Inflammatory macrophage (primary cell): ENCODE measurements at places on chromosomes 5 and 9.

GRCh38 chr9:128420060-128420650 is 502 bp upstream of the CERCAM start:
- DNase-seq = peak; percentile 57

DNA sequence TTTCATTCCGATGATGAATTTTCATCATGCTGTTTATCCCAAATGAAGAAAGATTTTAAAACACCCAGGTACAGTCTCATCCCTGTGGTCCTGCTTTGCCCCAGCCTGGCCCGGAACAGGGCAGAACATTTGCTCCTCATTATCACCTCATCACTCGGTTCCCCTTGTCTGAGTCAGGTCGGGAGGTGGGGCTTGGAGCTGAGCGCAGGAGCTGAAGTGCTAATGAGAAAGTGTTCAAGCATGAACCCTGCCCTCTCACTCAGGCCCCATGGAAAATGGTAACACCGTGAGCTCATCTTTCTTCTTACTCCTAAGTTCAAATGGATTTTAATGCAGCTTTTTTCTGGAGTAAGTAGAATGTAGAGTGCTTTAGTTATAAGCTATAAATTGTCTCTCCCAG is 466.2 kb downstream of the KDM4C start:
- no peak for DNase-seq

DNA sequence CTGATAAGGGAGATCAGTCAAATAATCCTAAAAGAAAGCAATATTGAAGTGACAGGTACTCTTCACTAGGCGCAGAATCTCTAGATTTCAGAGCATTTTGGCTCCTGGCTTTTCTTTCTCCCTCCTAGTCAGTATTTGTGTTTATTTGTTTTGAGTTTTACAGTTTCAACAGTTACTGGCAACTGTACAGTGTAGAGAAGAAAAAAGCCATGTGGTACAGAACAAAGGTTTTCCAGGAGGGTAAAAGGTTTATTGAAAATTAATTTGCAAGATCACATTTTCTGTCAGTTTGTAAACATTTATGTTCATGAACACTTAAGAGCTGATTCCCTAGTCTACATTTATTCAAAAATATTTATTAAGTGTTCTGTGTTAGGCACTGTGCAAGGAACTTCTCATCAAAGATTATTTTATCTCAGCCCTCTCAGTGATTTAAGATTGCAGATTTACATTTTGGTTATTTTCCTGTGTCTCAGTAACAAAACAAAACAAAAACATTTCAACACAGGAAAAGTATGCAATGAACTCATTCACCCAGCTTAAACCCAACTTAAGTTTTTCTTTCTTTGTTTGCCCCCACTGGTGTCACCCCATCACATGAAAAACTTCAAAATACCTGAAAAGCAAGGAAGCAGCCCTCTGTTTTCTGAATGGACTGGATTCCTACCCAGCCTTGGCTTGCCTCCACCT is 12.9 kb downstream of the MINAR2 start:
- no peak for DNase-seq

DNA sequence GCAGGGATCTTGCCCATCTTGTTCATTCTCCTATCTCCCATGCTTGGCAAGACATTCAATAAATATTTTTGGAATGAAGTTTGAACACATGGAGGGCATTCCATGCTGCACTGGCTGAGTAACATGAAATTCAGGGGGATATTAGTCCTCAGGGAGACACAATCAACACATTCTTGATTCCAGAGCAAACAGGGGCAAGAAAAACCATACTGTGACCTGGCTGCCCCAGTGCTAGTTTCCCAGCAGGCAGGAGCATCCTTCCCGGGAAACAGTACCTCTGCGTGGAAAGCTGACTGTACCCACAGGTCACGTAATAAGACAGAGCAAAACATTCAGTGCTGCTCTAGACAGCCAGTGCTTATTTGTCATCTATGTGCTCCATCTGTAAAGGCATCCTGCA is 66.3 kb upstream of the SPOCK1 start:
- DNase-seq = no peak

- DNase-seq = no peak
These were observed 111.1 kb downstream of the ACTL7B start for GRCh38 chr9:108744641-108745040.

DNA sequence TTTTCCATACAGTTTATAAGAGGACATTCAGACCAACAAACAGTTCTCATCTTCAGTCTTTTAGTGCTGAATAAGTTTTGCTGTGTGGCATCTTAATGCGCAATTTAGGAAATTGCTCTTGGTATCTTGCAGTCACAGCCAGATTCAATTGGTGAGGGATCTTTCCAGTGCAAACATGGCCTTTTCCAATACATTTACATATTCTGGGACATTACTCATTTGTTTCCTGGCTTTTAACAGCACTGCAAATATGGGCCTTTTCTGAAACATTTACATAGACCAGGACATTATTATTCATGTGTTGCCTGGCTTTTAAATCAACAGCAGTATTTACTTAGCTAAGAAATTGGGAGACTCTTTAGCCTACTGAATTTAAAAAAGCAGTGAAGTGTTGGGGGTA is 22.7 kb downstream of the ANKRD33B start:
- DNase-seq = no peak

GRCh38 chr9:34862043-34862442 is 96.0 kb upstream of the PHF24 start:
- DNase-seq = peak; percentile 1

DNA sequence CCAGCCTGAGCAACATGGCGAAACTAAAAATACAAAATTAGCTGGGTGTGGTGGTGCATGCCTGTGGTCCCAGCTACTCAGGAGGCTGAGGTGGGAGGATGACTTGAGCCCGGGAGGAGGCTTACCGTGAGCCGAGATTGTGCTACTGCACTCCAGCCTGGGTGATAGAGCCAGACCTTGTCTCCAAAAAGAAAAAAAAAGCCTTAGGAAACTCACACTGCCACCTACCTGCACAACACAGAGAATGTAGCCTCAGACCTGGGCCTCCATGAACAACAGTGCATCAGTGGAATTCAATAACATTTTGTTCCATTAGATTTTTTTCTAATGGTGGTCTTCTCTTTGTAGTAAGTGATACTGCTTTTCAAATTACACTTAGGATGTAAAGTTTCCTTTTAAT is 63.8 kb upstream of the RARS1 start:
- no peak for DNase-seq

DNA sequence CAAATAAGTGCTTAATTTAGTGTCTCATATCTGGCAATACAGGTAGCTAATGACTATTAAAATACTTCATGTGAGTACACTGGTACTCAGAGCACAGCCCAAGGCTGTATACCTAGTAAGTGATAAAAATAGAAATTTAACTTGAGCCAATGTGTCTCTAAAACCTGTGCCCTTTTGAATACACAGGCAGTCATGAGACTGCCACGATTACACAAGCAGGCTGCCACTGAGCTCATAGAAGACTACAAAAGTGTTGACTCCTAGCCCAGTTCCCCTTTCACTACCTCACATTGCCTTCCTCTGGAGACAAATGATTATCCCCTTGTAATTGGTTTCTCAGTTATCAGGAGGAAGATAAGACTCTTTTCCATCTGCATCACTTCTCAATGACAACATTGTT is 66.3 kb upstream of the PAPPA start:
- DNase-seq = peak; percentile 11

DNA sequence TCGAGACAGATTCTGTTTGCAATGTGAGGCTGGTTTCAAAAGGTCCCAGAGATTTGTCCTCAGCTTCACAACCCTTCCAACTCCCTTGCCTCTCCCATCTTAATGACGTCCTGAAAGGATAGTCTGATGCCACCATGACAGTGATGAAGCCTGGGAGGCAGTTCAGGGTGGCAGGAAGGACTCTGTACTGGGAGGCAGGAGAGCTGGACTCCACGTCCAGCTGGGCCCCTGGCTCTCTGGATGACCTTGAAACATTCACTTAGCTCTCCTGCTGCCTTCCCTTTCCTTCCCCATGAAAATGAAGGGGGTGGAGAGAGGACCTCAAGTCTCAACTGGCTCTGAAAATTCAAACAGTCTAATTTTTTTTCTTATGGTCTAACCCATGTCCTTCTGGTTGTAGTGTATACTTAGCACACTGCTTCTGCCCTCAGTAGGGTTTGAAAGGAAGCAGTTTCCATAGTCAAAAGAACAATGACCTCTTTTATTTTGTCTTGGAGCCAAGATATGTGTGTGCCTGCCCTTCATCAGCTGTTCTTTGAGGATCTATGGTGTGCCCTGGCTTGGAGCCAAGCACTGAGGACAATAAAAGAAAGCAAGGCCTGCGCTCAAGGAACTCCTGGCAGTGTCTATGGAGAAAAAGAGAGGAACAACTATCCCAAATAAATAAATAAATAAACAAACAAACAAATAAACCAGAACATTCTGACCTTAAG is 188.3 kb downstream of the GRIA1 start:
- DNase-seq = no peak

- no peak for DNase-seq
These were observed 310.8 kb downstream of the YTHDC2 start for GRCh38 chr5:113824307-113824706.

GRCh38 chr9:102840335-102840734 is 154.8 kb upstream of the CYLC2 start:
- no peak for DNase-seq

- peak; percentile 63 for DNase-seq
These were observed 166.4 kb downstream of the TLE1 start for GRCh38 chr9:81522716-81523551.

DNA sequence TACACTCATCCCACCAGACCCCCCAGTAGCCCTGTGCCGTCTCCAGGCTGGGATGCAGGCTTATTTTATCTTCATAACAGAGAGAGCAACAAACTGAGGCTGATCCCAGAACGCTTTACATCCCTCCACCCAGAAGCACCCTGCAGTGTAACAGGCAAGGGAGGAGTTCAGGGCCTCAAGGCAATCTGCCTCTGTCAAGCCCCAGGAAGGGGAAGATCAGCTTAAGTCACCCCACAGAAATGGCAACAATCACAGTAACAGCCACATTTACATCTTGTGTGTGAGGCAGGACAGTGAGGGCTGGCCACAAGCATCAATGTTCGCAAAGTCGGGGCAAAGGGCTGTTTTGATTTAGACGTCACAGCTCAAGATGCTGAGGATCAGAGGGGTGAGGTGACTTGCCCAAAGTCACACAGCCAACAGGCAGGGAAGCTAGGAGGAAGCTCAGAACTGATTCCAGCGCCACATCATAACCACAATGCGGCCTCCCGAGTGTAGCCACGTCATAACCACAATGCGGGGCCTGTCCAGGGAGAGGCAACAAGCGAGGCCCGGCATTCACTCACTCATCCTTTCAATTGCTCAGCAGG is 14.4 kb downstream of the STK10 start:
- DNase-seq = peak; percentile 63

DNA sequence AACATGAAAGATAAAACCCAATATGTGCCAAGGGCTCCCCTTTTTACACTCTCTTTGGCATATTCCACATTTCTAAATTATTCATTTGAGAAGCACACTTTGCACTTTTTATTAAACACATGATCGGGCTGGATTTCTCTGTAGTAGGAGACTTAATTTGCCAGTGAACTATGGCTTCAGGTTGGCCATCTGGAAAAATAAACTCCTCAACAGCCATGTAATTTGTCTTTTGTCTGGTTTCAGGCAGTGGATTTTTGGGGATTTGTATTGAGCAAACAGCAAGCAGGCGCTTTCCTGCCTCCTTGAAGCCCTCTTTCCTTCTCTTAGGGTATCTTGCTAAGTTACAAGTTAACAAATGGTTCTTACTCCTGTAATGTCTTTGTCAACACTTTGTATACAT is 73.0 kb upstream of the DMRTA1 start:
- DNase-seq = no peak

DNA sequence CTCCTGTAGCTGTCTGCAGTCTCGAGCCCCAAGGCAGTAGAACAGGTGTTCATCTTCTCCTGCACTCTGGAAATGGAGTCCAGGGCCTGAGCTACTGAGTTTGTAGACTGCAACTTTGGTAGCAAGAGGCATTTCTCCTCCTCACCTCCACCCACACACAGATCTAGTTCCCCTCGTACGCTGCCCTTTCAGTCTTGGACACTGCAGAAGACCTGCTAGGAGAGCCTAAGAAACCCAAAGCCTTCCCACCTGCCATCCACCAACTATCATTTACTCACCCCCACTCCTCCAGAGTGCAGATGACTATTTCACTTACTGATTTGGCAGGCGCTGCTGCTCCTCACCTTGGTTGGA is 59.0 kb downstream of the KCNIP1 start:
- DNase-seq = peak; percentile 58

GRCh38 chr9:4859035-4859434 is 66.3 kb downstream of the RCL1 start:
- DNase-seq = no peak

DNA sequence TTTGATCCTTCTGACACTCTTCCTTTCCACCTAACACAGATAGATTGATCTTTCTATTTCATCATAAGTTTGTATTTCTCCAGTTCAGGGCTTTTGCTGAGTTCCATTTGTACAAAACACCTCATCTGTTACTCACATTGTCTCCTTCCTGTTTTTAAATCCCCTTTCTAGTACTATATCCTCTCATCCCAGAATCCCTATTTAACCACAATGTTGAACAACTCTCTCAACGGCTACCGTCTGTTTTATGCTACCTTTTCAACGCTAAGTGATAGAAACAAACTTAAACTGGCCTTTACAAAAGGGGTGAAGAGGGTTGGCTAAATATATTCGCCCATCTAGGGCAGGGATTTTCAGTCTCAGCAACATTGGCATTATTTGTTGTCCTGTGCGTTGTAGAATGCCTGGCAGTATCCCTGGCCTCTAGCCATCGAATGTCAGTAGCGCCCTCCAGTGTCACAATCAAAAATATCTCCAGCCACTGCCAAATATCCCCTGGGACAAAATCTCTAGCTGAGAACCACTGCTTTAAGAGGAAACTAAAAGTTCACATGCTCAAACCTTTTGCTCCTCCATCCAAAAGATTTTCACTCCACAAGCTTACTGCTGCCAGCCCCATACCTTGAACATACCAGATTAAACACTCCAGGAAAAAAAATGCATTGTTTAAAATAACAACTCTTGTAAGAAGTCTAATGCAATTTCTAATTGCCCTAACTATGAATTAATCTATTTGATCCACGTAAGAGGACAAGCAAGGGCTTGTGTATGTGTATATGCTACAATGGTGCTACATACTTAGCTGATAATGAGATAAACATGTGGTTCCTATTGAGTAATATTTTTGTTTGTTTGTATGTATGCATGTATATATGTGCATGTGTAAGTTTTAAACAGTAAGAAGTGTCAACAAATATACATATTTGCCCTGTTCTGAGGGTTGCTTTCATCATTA is 344.0 kb downstream of the PTPRD start:
- no peak for DNase-seq

GRCh38 chr5:175457466-175457865 is 13.5 kb upstream of the DRD1 start:
- no peak for DNase-seq

DNA sequence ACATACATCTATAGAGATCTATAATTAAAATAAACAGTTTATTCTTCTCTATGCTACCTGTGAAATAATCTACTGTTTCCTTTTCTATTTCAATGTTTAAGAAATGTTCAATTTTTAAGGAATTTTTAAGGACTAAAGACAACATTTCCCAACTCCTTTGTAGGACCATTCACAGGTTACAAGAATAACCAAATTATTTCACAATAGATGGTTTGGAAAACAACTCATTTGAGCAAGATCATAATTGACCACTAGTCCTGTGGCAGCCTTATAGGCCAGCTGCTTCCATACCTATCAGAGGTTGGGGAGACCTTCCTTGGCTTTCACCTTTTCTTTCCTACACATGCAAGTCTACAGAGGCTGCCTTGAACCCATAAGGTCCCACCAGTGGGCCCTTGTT is 193.7 kb downstream of the TTC39B start:
- DNase-seq = no peak

GRCh38 chr9:98094316-98094715 is 24.7 kb downstream of the TRIM14 start:
- no peak for DNase-seq

GRCh38 chr5:132008961-132009680 is 2.3 kb downstream of the ACSL6 start:
- DNase-seq = no peak

- DNase-seq = peak; percentile 18
These were observed 38.6 kb upstream of the SLC6A19 start for GRCh38 chr5:1162751-1163150.
